ENCODE measurements at places on chromosomes 5 and 9.
A peak's percentile ranks its signal among the peaks of the same experiment; 100 is the strongest.

DNA sequence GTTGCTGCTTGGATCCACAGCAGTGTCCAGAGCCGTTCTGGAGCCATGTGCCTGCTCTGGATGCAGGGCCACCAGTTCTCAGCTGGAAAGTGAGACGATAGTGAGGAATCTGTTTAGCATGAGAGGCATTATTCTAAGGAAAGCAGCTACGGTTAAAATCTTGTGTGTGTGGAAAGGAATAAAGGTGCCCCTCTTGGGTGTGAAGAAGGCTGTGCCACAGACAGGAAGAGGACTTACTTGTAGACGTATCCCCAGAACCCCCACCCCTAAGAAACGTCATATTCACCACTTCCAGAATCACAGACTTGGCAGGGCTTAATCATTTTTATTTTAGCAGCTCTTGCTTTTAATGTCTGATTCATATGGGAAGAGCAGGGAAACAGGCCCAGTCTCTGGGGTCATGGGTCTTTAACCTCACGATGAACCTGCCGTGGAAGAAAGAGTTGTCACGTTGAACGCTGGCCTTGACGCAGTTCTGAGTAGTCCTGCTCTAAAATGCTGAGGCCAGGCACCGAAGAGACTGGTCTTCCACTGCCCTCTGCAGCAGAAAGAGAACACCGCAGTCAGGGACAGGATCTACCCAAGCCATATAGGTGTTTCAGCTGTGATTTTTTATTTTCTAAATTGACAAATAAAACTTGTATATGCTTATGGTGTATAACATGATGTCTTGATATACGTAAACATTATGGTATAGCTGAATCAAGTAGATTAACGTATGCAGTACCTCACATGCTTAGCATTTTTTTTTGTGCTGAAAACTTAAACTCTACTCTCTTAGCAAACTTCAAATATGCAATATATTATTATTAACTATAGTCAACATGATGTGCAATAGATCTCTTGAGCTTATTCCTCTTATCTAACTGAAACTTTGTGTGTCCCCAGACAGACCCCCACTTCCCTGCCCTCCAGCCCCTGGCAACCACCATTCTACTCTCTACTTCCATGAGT, 38.8 kb downstream of the CARTPT start:
- peak; percentile 81 for DNase-seq

GRCh38 chr5:45281081-45281480, 415.1 kb downstream of the HCN1 start:
- peak; percentile 57 for DNase-seq

DNA sequence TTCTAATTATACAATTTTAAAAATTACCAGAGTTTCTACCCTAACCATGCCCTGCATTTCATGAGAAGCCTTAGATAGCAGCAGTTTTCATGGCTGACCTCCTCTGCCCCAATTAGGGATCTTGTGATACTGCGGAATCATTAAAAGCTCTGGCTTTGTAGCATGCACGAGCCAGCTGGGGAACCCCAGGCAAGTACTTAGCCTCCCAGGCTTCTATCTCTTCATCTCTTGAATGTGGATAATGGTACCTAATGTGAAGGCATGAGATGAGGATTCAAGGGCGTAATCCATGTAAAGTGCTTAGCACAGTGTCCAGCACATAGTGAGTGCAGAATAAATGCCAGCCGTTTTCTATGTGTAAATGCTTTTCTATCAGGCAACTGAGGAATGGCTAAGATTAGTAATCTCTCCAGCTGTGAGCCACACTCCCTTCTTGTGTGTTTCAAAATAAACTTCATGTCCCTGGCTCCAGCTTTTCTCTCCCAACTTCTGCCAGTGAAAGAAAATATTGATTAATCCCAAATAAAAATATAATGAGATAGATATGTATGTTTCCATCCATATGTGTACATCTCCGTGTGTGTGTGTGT, 88.4 kb downstream of the APBA1 start:
- no peak for DNase-seq

- DNase-seq: peak; percentile 53
Measured at GRCh38 chr5:127562252-127562651, 44.8 kb downstream of the PRRC1 start.

GRCh38 chr5:178433273-178433775, 156.9 kb downstream of the COL23A1 start:
- DNase-seq: no peak

DNA sequence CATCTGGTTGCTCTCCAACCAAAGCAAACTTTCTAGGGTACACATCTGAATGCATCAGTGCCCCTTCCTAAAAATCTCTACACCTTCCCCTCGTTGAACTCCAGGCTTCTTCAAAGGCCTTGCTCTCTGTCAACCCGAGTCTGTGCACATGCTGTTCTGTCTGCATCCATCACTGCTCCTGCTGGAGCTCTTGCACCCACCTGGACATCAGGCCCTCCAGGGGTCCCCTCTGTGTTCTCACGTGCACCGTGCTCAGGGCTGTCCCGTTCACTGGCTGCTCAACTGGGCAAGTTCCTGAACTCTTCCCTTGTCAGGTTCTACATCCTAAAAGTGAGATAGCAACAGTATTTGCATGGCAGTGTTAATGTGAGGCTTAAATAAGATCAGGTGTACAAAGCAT, 62.7 kb upstream of the ANGPTL2 start:
- no peak for DNase-seq

DNA sequence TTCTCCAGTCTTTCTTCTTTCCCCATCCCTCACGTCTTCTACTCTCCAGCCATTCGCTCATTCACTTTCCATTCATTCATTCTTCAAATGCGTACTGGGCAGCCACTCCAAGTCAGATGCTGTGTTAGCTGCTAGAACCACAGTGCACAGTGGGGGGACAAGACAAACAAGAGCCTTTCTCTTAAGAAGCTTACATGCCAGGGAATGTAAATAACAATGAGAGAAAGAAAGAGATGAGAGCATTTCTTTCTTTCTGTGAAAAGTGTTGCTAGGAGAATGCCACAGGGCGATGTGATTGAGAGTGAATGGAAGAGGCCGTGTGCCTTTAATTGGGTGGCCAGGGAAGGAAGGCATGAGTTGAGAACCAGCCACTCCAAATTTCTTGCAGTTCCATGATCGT, 46.3 kb upstream of the SMIM23 start:
- DNase-seq: no peak

- no peak for DNase-seq
Measured at GRCh38 chr9:71814226-71814625, 45.9 kb upstream of the CEMIP2 start.

- DNase-seq: no peak
Measured at GRCh38 chr9:136611119-136611518, 51.6 kb upstream of the EGFL7 start.

GRCh38 chr5:141192110-141192725, at the start of gene PCDHB10:
Gene PCDHB10 (plus strand): TSS chr5:141192353. CDS start chr5:141192553, 200 bp downstream.
- peak; percentile 36 for DNase-seq

GRCh38 chr5:160539431-160539830, 117.8 kb downstream of the PTTG1 start:
- no peak for DNase-seq

DNA sequence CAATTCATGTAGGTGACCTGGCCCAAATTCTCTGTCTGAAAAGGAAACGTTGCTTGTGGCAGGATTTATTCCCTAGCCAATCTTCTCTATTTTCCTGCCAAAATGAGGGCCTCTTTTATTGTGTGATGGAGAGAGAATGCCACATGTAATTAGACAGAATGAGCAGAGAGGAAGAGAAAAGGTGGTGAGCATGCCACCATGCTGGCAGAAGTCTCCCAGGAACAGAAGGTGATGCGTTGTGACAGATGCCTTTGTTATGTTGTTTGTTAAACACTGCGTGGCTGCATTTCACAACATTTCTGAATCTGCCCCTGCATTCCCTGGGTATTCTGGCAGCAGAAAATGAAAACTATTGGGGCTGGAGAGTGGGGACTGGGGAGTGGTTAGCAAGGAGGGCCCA, 577.6 kb downstream of the TLR4 start:
- no peak for DNase-seq

DNA sequence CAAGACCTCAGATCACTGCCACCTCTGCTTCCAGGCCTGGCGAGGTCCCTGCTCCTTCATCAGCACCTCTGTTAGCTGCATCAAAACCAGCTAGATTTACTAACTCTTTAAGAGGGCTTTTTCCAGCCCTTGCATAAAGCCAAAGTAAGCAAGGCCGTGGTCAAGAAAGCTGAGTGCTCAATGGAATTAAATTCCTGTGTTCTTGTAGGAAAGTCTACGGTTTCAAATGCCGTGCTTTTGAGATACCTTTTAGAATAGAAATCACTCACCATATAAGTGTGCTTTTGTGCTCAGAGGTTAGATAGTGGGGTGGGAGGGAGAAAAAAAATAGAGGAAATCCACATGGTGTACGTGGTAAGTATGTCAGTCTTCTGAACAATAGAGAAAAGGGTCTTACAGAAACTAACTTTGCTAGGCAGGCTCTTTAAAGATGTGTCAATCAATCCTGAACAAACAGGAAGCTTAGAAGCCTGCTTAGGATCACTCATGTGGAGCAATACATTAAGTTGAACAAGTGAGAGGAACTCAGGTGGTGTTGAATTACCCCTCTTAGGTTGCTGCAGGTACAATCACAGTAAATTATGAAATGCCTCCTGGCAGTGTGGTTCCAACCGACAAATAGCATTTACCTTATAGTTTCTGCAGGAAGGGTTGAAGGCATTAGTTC, 79.7 kb downstream of the SEMA6A start:
- no peak for DNase-seq

- peak; percentile 73 for DNase-seq
Measured at GRCh38 chr9:122200960-122201595, 27.7 kb downstream of the LHX6 start.

- no peak for DNase-seq
Measured at GRCh38 chr5:103896593-103896992, 334.0 kb upstream of the NUDT12 start.

- peak; percentile 61 for DNase-seq
Measured at GRCh38 chr5:171152382-171152781, 156.7 kb upstream of the TLX3 start.

GRCh38 chr5:10251405-10251804, 1.3 kb downstream of the CCT5 start:
- peak; percentile 27 for DNase-seq

- peak; percentile 9 for DNase-seq
Measured at GRCh38 chr9:89185980-89186379, 7.4 kb upstream of the SHC3 start.

DNA sequence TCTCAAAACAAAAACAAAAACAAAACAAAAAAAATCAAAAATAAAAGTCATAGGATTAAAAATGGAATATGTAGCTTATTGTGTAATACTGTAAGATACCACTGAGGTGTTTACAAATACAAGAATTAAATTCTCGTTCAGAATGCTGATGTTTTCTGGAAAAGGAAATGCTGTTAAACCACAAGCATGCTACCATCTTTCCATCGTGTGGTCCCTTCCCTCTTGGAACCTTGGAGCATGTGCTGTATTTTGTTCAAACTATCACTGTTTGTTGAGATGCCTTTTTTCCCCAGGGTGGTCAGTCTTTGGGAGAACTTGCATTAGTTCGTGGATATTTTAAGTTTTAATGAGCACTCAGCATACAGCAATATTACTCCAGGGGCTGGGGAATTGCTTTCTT, 39.7 kb downstream of the SUB1 start:
- DNase-seq: no peak

DNA sequence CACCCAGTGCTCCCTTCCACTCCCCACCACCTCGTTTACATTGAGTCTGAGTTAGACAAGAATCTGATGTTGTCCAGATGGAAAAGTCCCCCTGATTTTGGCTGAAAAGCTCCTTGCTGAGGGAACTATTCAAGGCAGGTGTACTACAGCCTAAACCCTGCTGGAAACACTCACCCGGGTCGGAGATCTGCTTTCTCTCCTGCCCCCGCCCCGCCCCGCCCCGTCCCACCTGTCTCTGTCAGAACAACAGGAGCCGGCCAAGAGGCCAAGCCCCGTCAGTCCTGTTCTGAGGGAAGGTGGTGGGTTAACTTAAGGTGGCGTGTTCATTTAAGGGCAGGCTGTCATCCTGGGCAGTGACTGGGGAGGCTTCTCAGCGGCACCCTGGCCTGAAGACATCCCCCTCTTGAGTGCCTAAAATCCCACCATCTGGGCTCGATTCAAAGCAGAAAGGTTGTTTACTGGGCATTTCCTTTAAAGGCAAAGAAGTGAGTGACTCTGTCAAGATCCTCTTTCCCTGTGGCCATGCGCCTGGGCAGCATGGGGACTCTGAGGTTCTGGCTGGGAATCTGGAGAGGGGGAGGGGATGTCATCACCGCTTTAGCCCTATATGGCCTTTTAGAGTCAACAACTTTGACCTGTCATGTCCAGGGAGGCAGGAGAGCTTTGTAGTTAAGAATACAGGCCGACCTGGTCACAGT, 71.1 kb upstream of the NEURL1B start:
- no peak for DNase-seq

- no peak for DNase-seq
Measured at GRCh38 chr5:68336200-68336599, 120.6 kb downstream of the PIK3R1 start.

Data from Kasumi-1 (cell line).